ENCODE measurements at places on chromosomes 4 and X.
A peak's percentile ranks its signal among the peaks of the same experiment; 100 is the strongest.

DNA sequence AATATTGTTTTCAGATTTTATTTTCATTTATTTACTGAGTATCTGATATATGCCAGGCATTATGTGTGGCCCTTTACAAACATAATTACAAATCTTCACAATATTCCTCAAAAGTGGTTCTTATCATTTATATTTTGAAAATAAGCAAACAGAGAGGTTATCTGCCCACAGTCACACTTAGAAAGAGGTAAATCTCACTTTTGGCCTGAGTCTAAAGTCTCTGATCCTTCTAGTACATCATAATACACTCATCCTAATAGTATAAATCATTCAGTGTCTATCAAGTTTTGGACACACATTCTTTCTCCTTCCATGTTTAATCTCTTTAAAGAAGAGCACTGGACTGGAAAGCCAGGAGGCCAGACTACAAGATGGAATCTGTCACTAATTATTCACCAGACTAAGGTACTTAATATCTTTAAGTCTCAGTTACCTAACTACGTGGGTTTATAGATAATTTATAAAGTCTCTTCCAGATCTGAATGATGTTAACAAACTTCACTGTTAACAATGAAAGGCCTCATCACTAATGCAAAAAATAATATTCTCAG is 281.3 kb downstream of the PPP3CA start:
- DNase-seq = no peak

DNA sequence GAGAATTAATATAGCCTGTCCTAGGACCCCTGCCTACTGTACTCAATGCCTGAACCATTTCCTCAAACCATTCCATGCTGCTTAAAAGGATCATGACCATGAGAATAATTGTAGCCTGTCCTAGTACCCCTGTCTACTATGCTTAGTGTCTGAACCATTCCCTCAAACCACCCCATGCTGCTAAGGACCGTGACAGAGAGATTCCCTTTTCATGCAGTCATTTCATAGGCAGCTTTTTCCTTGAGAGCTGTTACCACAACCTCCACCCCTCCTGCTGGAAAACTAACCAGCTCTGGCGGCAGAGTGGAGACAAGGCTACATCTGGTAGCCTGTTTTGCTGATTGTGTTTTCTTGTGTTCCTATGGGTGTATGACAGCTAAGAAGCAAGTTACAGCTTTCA is 174.9 kb upstream of the SMARCAD1 start:
- no peak for DNase-seq

DNA sequence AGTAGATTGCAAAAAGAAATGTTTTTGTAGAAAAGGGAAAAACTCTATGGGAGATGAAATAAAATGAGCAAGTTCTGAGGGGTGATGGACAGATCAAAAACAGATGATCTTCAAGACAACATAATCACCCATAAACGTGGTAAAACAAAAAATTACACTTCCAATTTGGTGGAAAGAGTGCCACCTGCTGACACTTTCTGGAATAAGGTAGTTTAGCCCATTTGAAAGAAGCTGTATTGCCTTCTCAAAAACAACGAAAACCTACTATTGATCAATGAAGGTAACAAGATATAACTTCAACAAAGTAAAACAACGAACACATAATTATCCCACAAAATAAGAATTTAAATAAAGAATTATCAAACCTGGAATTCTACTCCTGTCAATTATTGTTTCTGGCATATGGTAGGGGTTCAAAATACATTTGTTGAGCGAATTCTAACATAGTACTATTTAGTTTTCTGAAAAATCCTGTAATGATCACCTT is 2.5 kb downstream of the COQ2 start:
- DNase-seq = peak; percentile 80

- DNase-seq = no peak
Measured at GRCh38 chrX:155867821-155868220, 13.3 kb upstream of the VAMP7 start.

DNA sequence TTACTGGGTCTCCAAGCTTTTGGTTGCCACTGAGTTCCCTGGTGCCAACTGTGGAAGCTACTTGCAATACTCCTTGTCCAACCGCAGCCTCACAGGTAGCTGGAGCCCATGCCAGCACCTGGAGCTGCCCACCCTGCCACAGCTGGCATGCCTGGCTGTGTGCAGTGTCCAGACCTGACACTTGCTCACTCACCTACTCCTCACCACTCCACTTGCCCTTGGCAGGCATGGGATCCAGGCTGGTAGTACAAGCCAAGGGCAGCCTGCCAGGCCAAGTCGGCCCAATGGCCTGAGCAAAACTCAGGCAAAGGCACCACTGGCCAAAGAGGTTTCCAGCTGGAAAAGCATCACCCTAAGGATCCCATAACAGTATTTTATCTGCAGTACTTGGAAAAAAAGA is 246.3 kb downstream of the PDGFC start:
- no peak for DNase-seq

DNA sequence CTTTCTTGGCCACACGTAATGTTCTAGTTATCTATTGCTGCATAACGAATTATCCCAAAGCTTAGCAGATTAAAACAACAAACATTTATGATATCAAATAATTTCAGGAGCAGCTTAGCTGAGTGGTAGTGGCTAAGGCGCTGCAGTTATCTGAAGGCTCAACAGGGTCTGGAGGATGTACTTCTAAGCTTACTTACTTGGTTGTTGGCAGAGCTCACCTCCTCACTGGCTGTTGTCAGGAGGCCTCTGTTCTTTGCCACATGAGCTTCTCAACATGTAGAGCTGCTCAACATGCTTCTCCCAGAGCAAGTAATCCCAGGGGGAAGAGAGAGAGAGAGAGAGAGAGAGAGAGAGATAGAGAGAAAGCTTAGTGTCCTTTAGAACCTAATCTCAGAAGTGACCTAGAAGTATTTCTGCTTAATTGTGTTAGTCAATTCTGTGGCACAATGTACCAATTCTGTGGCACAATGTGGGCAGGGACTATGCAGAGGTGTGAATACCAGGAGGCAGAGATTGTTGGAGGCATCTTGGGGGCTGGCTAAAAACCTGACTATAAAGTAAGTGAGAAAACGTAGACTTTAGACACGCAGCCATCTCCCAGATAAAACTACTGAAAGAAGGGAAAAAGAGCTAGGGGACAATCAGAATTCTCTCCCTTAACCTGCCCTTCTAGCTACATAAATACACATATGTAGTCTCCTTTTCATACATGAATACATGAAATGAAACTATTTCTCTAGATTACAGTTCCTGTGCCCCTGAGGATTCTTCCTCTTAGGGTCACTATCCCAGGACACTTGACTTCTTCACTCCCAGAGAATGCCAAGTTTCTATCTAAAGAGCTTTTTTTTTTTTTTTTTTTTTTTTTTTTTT is 40.2 kb downstream of the HOPX start:
- DNase-seq = no peak

GRCh38 chr4:153140294-153140693 is 63.9 kb upstream of the TRIM2 start:
- no peak for DNase-seq

DNA sequence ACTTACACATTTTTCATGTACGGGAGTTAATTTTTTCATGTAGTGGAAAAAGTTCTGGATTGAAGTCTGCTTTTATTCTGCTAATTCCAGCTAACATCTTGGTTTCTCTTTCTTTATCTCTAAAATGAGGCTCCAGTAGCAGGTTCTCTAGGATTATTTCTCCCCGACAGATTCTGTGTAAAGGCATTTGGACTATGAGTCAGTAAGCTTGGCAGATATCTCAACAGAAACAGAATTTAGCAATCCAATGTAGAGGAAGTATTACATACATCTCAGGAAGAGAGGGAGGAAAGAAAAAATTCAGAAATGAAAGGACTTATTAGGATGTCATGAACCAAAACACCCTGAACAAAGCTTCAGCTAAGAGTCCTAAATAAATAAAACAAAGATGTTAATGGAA is 1682.3 kb upstream of the TENM3 start:
- no peak for DNase-seq

DNA sequence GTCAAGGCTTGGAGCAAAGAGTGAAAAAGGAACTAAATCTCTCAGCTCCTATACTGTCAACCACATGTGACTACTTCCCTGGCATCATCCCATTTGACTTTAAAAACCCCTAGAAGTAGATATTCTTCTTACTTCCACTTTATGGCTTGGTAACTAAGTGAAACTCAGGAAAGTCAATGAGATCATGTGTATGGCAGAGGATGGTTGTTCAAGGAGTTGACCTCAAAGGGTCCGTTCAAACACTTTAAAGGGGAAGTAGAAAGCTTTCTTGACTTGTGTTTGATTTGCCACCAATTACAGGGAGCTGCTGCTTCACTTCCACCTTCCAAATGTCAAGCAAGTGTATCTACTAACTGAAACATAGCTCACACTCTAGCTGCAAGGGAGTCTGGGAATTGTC is 187.2 kb downstream of the RAB28 start:
- no peak for DNase-seq

DNA sequence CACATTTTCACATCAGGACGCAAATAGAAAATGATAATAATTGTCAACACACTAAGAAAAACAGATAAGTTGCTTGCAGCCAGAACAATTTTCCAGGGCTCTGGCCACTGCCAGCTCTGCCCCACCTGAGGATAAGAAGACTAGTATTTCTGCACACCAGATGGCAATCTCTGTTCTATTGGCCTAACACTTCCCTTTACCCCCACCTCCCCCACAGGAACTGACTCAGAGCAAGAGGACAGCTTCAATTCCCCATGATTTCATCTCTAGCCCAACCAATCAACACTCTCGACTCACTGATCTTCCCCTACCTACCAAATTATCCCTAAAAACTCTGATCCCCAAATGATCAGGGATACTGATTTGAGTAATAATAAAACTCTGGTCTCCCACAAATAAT is 164.0 kb downstream of the SMARCA1 start:
- DNase-seq = peak; percentile 14

- DNase-seq = no peak
Measured at GRCh38 chrX:108173874-108174273, 82.3 kb downstream of the ATG4A start.

GRCh38 chr4:187333151-187333550 is 609.5 kb upstream of the FAT1 start:
- DNase-seq = peak; percentile 10

Data from COLO829 (cell line).